ENCODE measurements at places on chromosomes 2 and 18. TPM values are rescaled to one million over a fixed set of nuclear protein-coding genes. Genes with fewer than 3 reads are reported as not detected.

GRCh38 chr2:236656721-236657120, 87.1 kb downstream of the ACKR3 start:
- DNase-seq = no peak

OXER1 gene
- 0.30 TPM for total RNA-seq

DNA sequence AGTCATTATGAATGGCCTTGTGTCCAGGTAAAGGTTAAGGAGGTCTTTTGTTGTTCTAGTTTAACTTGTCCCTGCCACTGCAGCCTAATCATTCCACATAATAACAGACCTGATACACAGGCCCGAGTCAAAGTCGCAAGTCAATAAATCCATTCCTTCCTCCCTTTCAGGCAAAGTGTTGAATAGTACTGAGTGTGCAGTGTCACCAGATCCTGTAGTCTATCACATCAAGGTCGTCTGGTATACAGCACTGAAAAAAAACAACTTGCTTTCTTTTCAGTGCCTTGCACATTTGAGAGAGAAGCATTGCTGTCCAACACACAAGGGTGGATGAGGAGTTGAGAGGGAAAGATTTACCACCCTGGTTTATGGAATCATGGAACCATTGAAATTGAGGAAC, 606.2 kb downstream of the BCL11A start:
- no peak for DNase-seq

- DNase-seq = peak; percentile 49
Measured at GRCh38 chr18:79393181-79393634, 2.5 kb upstream of the NFATC1 start.

All from heart right ventricle (tissue), 16 donors.